ENCODE measurements at places on chromosomes 7 and 10.
A peak's percentile ranks its signal among the peaks of the same experiment; 100 is the strongest.

- DNase-seq, result no peak
These were observed 14.6 kb downstream of the FGL2 start for GRCh38 chr7:77184990-77185389.

GRCh38 chr10:188546-188945 is 53.3 kb downstream of the ZMYND11 start:
- DNase-seq, result no peak

DNA sequence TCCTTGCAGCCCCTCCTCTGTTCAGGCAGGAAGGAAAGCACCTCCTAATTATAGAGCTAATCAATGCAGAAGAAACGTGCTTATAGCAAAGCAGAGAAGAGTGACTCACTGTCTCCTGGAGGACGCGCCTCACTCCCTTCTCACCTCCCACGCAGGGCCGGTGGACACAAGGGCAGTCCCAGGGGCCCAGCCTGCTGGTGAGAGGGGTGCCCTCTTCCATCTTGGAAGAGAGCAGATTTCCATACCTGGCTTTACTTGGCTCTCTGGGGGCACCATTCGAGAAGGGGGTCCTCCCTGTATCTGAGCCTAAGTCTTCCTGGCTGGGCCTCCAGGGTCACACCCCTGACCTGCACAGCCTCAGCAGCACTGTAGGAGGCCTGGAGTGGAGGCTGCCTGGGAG is 55.8 kb downstream of the RASGEF1A start:
- DNase-seq, result no peak

GRCh38 chr10:59687657-59688056 is 22.0 kb downstream of the SLC16A9 start:
- no peak for DNase-seq

DNA sequence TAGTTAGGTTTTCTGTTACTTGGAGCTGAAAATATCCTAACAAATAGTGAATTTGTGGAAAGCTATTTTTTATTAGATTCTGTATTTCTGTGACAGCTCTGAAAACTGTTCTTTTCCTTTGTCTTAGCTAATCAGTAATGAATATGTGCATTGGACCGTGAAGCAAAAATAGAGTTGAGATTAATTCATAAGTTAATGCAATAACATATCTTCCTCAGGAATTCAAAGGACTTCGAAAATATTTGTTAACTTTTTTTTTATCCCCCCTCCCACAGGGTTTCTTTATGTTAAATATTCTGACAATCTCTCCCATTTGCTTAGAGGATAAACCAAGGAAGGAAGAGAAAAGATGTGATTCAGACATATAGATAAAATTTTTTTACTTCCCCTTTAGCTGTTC is 101.4 kb downstream of the PODXL start:
- no peak for DNase-seq

GRCh38 chr10:10605551-10606081 is 412.1 kb upstream of the CELF2 start:
- DNase-seq, result peak; percentile 3

GRCh38 chr7:137943132-137943551 is 58.7 kb downstream of the CREB3L2 start:
- no peak for DNase-seq

- DNase-seq, result no peak
These were observed 8.1 kb upstream of the DEPP1 start for GRCh38 chr10:44986670-44987069.

DNA sequence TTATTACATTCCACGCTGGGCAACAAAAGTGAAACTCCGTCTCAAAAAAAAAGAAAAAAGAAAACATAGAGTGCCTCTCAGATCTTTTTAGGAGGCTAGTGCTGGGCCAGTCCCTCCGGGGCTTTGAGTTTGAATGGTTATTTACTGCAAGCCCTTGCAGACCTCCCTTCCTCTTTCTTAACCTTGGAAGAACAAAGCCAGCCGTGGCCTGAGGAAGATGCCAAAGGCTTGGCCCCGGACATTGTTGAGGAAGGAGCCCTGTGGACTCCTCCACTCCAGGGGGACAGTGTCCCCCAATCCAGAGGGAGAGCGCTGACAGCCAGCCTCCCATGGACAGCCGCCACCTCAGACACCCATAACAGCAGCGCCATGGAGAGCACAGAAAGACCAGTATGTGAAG is 5.0 kb downstream of the TSPAN33 start:
- no peak for DNase-seq

DNA sequence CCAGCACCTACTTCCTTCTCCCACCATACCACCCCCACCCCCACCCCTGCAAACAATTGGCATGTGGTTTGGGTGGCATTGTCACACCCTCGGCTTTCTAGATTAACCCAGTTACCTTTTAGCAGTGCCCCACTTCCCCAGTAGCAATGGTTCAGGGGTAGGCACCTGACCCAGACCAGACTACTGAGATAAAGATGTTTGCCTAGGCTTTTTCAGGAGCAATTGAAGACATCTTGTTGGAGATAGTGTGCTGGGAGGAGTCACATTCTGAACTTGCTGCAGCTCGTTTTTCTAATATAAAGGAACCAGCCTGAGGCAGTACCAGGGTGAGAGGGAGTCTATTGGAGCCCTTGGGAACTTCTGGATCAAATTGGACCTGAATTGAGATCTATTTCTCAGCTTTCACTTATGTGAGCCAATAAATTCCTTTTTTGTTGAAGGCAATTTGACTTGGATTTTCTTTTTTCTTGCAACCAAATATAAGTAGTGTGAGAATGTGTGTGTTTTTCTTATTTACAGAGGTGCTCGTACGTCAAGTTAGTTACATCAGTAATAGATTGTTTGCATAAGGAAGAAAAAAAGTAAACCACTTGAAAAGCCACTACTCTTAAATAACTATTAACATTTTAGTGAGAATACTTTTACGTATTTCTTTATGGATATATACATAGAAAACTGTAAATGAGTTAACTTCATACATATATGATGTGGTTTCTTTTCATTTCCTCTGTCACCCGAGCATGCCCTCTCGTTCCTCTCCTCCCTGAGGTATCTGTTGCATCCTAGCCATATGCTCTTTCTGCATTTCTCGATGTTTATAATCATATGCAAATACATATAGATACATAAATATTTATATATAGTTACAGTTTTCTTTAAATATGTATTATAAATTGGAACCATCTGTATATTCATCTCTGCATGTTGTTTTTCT is 38.0 kb downstream of the RAB18 start:
- DNase-seq, result no peak

- no peak for DNase-seq
These were observed 26.8 kb downstream of the ADD3 start for GRCh38 chr10:110034596-110034995.

GRCh38 chr7:99142727-99143520 is 984 bp downstream of the SMURF1 start:
- DNase-seq, result peak; percentile 93

GRCh38 chr7:8161364-8161828 is 100.6 kb downstream of the ICA1 start:
- DNase-seq, result no peak

DNA sequence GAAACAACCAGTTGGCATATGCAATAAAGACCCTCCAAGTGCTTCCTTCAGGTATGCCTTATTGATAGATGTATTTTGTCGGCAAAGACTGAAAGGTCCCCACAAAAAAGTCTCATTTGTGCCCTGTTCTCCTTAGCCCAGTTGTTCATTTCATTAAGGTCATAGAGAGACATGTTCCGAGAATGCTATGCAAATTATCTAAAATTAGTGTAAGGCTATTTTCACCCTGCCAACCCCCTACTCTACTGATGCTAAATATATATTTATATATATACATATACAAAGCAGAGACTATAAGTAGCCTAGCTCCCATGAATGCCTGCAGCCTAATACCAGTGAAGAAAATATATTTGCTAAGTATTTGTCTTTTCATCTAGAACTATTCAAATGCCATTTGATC is 96.7 kb upstream of the ADO start:
- no peak for DNase-seq

DNA sequence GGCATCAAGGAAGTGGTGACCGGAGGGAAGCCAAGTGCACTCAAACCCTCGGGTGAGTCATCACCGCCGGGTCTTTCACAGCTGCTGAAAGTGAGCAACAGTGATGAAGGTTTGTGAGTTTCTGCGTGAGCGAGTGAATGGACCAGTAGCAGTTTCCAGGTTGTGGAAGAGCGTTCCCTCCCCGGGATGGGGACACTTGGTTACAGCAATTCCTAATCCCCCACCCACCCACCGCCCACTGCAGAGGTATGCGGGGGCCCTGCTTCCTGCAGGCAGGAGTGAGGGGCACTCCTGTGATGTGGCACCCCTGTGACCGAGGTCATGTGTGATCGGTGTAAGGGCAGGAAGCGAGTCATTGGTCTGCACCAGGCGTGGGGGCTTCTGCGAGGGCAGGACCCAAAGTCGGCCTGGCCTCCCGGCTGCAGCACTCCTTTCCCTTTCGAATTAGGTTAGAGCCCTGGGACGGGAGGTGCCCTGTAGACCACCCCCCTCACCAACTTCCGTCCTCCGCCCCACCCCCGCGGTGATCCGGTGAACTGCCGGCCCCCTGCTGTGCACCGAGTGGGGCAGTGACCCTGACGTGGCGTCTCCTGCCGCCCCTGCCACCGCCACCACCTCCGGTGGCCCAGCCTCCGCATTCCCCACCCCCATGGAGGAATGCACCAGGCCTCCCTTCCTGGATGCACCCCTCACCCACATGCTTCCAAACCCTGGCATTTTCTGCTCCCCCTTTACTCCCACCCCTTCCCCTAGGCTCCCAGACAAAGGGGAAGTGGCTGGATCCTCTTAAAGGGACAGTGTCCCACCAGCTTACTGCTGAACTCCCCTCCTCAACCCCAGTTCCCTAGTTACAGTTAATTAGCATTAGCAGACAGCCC is 10.9 kb downstream of the LIMK1 start:
- peak; percentile 89 for DNase-seq

- no peak for DNase-seq
These were observed 210.1 kb upstream of the STK17A start for GRCh38 chr7:43372676-43373355.

DNA sequence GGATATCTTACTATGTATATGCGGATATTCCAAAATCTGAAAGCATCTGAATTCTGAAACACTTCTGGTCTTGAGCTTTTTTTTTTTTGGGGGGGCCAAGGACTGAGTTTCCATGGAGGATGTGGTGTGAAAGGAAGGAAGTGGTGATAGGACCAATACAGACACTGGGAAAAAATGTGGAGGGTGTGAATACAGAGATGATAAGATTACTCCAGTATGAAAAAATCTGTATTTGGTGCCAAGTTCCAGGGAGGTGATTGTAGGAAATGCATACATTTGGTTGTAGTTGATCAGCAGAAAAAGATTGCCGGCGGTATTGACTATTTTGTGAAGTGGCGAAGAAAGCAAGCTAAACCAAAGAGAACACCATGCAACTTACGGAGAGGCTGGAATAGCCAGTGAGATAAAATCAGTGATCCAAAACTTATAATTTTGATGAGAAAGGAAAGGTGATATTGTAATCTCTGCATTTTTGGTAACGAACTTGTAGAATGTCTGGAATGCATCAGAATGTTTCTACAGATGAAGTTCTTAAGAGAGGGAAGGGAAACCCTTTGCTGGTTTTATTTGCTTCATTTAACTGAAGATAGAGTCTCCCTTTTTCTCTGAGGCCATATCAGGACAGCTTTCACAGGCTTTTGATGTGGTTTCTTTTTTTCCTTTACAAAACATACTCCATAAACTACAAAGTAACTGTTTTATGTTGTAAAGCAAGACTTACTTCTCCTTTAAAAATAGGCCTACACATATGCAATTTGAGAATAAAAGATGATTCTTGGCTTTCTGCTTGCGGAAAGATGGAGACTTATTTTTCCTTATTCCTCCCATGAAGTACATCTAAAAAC is 6.0 kb downstream of the WDR37 start:
- DNase-seq, result no peak

GRCh38 chr10:6558272-6558671 is 21.8 kb downstream of the PRKCQ start:
- no peak for DNase-seq

DNA sequence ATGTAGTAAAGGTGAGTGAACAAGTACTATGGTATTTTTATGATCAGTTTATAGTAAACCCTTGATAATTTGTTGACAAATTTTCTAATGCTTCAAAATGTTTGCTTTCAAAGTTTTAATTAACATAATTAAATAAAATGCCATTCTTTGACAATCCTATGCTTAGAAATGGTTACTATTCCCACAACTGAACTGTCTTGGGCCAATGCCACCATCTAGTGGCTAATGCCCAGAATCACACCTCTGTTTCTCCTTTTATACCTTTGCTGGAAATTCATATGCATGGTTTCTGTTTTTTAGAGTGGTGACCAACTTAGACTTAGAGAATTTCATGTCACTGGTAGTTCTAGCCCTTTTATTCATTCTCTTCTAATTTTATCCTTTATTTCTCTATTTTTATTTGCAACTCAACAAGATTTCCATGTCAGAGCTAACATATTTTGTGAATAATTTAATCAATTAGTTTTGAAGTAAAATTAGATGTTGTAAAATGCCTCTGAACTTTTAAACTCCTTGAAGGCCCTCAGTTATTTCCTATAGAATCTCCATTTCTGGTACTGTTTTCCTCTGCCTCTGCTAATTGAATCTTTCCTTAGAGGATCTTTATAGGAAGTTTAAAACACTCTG is 31.1 kb downstream of the PCGF5 start:
- DNase-seq, result peak; percentile 51

DNA sequence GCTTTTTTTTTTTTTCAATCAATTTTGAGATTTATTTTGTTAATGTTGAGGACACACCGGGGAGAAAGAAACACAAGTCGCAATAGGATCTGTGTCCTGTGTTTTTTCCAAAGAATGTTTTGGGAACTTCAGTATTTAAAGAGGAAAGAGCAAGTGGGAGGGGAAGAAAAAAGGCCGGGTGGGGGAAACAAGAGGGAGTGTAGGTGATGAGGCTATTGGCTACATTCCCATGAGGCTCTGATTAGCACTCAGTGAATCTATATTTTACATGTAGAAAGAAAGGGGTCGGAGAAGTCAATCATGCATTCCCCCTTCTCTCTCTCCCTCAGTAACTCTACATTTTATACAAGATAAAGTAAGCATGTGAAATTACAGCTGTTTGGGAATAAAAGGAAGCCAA is 4.1 kb downstream of the ZNF680 start:
- no peak for DNase-seq

GRCh38 chr7:30805081-30805691 is 34.0 kb downstream of the MINDY4 start:
- no peak for DNase-seq

DNA sequence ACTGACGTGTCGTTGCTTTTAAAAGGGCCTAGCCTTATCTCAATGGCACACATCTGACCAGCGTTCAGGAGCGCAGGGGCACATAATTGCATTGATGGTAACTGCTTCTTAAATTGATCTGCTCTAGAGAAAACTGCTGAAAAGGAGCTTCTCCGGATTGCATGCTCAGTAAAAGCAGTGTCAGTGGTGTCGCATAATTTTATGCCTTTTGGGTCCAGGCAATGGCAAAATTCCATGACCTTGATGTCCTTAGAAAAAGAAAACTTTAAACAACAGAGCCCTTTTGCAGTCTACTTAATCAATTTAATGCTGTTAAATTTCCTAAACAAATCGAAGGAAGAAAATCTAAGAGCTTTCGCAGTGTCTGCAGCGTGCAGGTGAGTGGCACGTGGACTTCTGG is 75.7 kb downstream of the PTPRE start:
- no peak for DNase-seq

All from stimulated activated CD4-positive, alpha-beta T cell treated with anti-CD3 and anti-CD28 coated beads, Interleukin-15, amount 100 ng/mL, for 24 hours (primary cell).